RWPE1 (cell line): ENCODE measurements at places on chromosomes 12 and 14.

- peak; percentile 38 for DNase-seq
These were observed 20.1 kb downstream of the PIWIL1 start for GRCh38 chr12:130357729-130358330.

DNA sequence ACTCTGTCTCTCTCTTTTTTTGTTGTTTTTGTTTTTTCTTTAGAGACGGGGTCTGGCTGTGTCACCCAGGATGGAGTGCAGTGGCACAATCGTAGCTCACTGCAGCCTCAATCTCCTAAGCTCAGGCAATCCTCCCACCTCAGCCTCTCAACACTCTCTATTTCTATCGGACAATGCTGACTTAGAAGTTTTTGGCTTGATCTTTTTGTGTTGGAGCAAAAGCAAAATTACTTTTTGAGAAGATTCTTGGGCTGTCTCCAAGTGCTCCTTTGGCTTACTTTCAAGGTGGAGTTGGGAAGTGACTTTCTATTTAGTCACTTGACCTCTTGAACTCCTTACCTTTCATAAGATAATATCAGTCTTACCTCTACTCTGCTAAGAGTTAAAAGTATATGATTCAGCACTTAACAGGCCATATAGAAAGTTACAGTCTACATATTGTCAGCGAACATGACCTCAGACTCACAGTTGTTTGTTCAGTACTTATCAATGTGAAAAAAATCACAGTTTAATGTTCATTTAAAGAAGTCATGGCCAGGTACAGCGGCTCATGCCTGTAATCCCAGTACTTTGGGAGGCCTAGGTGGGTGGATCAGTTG lies 15.4 kb upstream of the MIA2 start:
- DNase-seq = peak; percentile 80

GRCh38 chr14:91891721-91892220 lies 24.4 kb upstream of the TC2N start:
- no peak for DNase-seq

DNA sequence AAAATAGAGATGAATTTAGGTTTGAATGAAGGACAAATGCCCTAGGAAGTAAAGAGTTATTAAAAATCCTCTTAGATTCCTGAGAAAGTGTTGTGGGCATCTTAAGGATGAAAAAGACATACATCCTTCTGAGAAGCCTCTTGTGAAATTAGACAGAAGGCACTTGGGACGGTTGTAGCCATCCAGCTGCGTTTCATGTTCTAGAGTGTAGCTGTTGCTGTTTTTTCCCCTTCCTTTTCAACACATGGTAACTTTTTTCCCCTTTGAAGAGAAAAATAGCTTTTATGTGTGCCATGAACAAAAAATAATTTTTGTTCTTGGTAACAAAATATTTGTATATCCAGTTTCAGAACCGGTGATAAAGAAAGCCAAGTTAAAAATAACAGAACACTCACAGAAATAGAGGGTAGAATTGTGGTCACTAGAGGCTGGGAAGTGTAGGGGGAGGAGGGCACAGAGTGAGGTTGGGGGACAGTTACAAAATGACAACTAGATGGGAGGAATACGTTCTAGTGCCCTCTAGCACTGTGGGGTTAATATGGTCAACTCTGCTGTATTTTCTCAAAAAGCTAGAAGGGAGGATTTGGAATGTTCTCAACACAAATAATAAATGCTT lies 58.4 kb downstream of the PTHLH start:
- DNase-seq = no peak

GRCh38 chr14:58665773-58666500 lies 28.2 kb downstream of the DACT1 start:
- DNase-seq = no peak

GRCh38 chr14:37616853-37617252 lies 21.4 kb downstream of the TTC6 start:
- DNase-seq = no peak

DNA sequence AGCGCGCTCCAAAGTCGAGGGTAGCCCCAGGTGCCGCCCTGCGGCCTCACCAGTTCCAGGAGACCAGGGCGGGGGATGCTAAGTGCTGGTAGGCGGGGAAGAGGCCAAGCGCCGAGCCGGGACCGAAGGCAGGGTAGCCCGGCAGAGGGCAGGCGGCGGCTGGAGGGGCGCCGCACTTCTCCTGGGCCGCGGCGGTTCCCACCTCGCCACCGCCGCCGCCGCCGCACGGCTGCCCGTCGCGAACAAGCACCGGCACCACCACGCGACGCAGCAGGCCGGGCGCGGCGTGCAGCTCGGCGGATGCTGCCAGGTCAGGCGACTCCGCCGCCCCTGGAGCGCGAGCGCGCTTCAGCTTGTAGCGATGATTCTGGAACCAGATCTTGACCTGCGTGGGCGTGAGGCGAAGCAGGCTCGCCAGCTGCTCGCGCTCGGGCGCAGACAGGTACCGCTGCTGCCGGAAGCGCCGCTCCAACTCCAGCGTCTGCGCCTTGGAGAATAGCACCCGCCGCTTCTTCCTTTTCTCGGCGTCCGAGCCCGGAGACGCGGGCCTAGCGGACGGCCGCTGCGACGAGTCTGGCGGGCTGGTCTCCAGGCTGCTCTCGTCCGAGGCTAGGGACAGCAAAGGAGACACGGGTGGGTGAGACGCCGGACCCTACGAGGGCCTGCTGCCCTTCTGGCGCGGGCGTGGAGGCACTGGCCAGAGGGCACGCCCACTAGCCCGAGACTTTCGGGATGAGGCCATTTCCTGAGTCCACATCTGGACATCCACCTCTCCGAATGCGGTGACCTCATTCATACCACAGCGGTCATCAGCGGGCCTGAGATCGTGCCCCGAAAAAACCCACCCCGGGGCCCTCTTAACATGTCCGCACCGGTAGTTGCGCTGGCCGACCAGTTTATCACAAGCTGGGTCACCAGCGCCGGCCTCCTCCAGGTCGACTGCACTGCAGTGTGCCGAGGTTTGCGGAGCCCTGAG lies 1.3 kb downstream of the NKX2-8 start:
- DNase-seq = peak; percentile 57

DNA sequence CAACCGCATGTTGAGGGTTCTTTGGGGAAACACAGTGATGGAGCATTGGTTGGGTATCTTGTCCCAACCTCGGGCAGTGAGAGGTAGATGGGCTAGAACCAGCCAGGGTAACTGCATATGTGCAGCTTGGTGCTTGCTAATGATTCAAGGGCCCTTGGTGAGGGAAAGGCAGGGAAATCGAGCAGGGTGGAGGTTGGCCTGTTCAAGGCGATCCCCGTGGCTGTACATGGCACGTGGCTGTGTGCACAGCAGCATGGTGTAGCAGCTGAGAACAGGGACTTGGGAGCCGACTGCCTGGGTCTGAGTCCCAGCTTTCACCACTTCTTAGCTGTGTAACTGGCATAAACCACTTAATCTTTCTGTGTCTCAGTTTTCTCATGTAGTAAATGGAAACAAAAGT lies 45.5 kb upstream of the OAS1 start:
- DNase-seq = no peak
